ENCODE measurements at places on chromosomes 7 and 10.

DNA sequence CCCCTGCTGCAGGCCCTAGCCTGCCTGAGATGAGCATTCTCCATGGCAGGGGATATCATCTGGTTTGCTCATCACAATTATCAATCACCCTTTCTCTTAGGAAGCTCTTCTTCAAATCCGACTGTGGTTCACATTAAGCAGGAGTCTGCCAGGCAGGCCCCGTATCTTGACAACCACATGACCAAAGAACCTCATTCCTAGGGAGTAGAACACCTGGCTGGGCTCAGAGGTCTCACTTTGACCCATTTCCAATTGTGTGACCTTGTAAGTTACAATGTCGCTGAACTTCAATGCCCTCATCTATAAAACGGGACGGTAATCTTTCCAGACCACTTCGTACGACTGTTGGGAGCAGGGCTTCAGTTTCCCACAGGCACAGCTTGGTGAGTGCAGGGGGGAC is 156.4 kb upstream of the PCBD1 start:
- DNase-seq, result no peak

GRCh38 chr7:19327018-19327417 is 181.8 kb upstream of the FERD3L start:
- no peak for DNase-seq

- no peak for DNase-seq
Observed at GRCh38 chr7:33979807-33980355, 74.5 kb downstream of the BMPER start.

DNA sequence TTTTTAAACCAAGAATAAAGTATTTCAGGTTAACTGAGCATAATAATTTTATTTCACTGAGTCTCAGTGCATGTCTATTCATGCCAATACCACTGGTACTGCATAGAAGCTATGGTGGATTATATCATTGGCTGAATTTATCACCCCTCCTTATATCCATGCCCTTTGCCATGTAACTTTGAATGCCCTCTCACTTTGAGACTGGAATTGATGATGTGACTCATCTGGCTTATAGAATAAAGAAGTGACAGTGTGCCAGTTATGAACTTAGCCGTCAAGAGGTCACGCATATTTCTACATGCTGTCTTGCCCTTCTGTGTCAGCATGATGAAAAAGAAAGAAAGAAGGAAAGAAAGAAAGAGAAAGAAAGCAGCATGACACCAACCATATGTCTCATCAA is 20.7 kb upstream of the ABLIM1 start:
- DNase-seq, result no peak

- DNase-seq, result peak; percentile 10
Observed at GRCh38 chr10:11863353-11864109, 40.4 kb downstream of the PROSER2 start.

DNA sequence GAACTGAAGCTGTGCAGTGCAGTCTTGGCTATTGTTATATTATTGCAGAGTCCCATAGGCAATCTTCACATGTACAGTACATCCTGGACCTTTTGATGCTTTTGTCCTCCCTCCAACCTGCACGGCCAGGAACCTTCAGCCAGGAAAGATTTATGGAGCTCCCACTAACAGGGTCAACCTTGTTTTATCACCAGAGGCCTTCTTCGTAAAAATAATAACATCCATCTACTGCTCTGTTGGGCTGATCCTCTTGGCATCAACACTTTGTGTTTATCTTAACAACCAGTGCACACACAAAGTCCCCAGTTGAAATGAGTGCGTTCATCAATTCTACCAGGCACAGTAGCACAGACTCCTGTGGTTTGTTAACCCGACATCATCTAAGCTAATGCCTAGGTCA is 72.4 kb downstream of the AGMO start:
- DNase-seq, result no peak

DNA sequence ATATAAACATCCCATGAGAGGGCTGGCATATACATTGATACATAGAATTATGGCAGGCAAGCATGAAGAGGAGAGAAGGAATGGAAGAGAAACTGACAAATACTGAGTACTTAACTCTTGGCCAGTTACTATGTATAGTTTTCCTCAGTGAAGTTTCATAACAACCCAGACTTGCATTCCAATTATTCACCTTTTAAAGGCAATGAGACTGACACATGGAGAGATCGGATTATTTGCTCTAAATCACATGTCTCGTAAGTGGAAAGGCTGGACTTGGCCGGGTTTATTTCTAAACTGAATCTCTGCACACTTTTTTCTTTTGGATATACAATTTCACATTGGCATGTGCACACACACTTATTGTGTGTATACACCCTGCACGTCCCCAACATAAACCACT is 548.3 kb downstream of the PHTF2 start:
- DNase-seq, result no peak

- DNase-seq, result peak; percentile 96
Observed at GRCh38 chr10:13160934-13161856, at the start of gene MCM10. Gene MCM10 (plus strand): TSS chr10:13161558. CDS start chr10:13164203, 2,645 bp downstream.

GRCh38 chr10:36221101-36221500 is 579.0 kb upstream of the FZD8 start:
- no peak for DNase-seq

DNA sequence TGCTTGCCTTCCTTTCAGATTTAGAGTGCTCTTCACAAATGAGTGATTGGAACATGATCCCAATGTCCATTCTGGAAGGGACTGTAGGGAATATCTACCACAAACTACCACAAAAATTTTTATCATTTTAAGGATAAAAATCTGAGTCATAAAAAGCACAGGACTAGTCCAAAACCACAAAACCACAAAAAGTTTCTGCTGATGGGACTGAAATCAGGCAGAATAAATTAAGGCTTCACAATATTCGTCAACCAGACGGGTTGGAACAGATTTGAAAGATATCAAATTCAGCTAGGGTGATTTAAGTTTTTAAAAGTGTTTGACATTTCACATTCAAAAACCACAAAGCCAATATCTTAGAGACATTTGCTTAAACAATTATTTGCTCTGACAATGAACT is 100.1 kb upstream of the PTN start:
- no peak for DNase-seq

DNA sequence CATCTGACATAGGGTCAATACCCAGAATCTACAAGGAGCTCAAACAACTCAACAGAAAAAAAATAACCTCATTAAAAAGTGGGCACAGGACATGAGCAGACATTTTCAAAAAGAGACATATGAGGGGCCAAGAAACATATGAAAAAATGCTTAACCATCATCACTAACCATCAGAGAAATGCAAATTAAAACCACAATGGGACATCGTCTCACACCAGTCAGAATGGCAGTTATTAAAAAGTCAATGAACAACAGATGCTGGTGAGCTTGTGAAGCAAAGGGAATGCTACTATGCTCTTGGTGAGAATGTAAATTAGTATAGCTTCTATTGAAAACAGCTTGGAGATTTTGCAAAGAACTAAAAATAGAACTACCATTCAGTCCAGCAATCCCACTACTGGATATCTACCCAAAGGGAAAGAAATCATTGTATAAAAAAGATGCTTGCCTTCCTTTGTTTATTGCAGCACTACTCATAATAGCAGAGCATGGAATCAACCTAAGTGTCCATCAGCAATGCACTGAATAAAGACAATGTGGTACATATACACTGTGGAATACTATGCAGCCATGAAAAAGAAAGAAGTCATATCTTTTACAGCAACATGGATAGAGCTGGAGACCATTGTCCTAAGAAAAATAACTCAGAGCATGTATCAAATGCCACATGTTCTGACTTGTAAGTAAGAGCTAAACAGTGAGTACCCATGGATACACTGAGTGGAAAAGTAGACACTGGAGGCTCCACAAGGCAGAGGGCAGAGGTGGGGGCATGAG is 139.8 kb downstream of the ADARB2 start:
- DNase-seq, result no peak

DNA sequence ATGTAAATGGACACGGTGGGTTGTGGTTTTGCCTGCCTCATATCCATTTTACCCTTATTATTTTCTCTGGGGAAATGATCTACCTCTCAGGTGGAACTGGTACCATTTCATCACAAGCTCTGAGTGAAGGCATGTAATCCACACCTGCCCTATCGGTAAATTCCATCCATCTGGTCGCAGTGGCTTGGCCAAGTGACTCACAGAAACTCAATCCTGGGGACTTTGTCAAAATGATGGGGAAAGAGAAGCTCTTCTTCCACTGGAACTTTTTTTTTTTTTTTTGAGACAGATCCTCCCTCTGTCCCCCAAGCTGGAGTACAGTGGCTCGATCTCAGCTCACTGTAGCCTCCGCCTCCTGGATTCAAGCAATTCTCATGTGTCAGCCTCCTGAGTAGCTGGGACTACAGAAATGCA is 48.2 kb upstream of the ANKRD1 start:
- no peak for DNase-seq

DNA sequence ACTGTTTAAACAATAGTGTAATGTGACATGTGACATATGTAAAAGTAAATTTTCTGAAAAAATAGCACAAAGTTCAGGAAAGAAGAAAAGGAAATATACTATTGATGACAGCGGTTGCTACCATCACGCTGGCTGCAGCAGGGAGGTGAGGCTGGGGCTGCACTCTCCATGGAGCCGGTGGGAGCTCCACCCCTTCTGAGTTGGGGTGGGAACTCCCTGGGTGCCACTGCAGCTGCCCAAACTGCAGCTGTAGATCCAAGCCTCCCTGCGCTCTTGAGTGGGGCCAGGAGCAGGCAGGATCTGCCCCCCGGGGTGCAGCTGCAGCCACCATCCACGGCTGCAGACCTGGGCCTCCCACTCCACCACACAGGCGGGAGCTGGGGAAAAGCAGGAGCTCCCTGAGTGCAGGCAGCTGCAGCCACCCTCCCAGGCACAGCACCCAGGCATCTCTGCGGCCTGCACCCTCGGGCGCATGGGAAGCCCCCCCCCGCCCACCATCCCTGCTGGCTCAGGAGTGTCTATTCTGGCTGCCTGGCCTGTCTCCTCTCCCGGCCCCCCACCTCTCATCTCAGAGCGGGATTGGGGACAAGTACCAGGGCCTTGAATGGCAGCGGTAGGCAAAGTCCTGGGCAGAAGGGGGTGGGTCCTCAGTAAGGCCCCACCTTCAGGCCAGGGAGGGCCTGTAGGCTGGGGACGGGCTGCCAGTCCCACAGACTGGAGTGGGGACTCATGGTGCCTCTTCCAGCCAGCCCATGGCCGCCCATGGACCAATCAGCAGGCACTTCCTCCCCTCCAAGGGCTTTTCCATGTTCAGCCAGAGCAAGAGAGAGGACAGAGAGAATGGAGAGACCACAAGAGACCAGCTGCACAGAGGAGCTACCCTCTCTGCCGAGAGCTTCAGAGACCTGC is 50.1 kb downstream of the TNS3 start:
- DNase-seq, result no peak

- DNase-seq, result no peak
Observed at GRCh38 chr10:133405844-133406527, 12.0 kb downstream of the MTG1 start.

DNA sequence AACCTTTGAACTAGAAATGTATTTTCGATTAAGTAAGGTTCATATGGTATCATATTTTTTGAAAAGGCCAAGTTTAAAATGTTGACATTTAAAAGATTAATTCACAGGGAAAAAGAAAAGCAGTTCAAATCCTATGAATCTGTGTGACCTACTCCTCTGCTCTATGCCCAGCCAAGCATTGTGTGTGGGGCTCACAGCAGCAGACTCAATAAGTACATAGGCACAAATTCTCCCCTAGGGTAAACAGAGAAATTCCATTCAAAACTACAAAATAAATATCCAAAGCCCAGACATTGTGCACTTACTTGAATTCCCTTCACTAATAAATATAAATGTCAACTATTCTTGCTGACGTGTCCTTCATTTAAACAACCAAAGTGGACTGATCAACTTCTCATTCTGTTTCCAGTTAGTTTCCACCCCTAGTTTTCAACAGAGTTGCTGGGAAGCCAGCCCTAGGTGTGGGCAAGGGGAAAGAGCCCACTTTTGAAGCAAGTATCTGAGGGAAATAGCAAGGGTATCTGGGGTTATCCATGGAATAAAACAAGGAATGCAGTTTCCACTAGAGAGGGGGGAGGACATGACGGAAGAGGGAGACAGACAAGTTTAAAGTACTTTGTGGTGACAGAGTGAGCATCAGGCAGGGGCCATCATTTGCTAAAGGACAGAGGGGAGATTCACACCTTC is 533.3 kb downstream of the SORCS1 start:
- no peak for DNase-seq

DNA sequence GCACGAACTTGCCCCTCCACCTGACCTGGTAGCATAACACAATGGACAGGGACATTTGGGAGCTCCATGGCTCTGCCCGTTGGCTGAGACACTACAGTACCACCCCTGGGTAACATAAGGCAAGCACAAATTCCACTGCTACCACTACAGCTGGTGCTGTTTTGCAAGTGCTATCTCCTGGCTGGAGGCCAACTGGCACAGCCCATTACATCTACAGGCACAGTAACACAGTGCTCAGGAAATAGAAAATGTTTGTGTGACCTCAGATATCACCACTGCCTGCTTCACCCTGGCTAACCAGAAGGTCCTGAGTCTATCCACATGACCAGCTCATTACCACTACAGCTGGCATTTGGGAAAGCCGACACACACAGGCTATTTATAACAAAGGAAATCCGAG is 631.1 kb upstream of the MBL2 start:
- no peak for DNase-seq

DNA sequence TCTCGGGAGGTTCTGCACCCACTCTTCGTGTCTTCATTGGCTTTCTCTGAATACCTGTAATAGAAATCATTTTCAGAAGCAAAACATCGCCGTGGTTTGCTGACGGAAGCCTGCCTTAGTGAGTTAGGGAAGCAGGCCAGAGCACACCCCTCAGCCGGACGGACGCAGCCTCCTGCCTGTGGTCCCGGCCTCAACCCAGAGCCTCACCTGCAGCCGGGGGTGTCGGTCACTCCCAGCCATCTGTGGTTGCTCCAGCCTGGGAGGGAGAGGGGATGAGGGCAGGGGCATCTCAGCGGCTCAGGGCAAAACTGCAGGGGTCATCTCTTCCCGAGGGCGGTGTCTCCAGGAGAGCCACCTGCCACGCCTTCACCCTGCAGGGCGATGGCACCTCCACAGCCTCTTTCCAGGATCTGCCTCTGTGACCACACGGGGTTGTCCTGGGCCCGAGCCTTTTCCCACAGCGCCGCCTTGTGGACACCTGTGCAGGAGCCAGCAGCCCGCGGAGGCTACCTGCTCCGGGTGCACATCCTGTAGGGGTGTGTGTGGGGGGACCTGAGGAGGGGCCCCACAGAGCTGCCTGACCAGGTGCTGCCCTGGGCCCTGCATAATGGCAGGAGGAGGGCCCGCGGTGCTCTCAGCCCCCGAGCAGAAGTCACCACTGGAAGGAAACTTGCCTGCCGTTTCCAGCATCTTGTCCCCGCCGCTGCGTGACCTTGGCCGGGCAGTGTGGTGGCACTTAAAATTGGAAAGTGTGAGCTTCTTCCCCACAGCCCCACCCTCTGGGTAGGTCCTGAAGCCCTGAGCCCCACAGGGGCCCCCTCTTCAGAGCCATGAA is 21.6 kb upstream of the AP5Z1 start:
- peak; percentile 78 for DNase-seq

GRCh38 chr7:92706563-92706962 is 116.4 kb upstream of the FAM133B start:
- no peak for DNase-seq

- DNase-seq, result no peak
Observed at GRCh38 chr7:21383227-21384220, 44.4 kb upstream of the SP4 start.

- no peak for DNase-seq
Observed at GRCh38 chr10:32232378-32232777, 114.6 kb downstream of the EPC1 start.

- no peak for DNase-seq
Observed at GRCh38 chr7:11369696-11370095, 396.0 kb downstream of the PHF14 start.

GRCh38 chr10:114915294-114915693 is 22.7 kb upstream of the TRUB1 start:
- DNase-seq, result no peak

Measured in T follicular helper cell (primary cell).